ENCODE measurements at places on chromosomes 3 and 15.

DNA sequence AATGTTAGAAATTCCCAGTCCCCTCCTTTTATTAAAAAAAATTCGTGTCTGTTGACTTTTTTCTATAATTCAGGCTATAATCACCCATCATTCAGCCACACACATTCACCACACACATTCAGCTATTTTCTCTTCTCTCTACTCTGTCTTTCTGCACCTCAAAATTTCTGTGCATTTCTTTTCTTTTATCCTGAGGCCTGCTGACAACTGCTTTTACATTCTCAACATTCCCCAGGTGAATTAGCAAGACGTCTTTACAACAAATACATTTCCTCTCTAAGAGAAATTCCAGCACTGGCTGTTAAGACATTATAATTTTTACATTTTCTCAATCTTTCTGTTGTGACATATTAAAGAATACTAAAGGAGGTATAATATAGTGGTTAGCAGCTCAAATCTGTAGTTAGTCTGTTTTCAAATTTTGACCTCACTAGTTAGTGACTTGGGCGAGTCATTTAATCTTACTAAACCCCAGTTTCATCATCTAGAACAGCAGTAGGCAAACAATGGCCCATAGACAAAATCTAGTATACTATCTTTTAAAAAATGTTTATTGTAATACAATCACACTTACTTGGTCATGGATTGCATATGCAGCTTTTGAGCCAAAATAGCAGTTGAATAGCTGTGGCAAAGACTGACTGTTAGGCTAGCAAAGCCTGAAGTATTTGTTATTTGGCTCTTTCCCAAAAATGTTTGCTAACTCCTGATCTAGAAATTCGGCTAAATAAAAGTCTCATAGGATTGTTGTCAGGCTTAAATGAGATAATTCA is 350.7 kb downstream of the NSUN3 start:
- DNase-seq = no peak

GRCh38 chr3:17749281-17749680 is 6.8 kb upstream of the TBC1D5 start:
- DNase-seq = no peak

- DNase-seq = no peak
Observed at GRCh38 chr3:15794842-15795650, 2.7 kb downstream of the ANKRD28 start.

DNA sequence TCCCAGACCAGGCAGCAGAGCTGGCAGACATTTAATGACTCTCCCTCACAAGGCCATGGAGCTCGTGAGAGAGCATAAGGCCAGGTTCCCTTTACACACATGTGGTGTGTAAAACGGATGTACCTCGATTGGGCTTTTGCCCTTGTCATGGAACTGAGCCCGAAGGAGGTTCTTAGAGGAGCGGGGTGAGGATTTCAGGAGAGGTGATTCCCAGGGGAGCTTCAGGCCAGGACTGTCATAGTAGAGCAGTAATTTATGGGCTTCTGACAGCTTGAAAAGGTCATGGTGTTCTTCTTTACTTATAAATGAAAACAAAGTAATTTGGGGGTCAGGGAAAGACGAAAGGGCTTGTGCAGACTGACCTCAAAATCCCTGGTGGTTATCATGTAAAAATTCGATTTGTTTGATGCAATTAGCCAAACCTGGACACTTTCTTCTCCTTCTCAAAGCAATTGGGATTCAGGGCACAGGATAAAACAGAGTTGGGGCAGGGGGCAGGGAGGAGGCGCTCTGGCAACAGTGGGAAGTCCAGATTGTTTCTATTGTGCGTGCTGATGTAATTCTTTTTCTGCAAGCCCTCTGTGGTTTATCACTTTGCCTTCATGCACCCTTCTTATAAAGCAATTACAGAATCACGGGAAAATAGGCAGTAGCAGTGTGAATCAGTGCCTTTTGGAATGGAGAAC is 51.0 kb downstream of the CACNA1D start:
- DNase-seq = no peak

GRCh38 chr3:189902230-189903186 is 218.2 kb downstream of the P3H2 start:
- DNase-seq = no peak

DNA sequence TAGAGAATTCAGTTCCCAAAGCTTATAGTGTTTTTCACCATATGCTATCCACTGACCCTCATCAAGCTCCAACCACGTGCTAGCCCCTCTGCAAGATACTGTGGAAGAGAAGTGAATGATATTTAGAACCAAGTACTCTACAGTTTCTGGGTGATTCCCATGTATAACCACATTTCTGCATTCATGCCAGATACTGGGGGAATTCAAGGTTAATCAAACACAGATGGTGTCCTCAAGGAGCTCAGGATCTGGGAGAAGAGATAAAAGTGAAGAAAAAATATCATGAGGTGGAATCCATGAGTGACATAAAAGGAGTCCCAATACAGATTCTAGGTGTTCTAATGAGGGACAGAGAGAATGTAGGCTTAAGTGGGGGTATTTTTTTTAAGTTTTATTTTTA is 195.8 kb downstream of the FHIT start:
- DNase-seq = no peak

DNA sequence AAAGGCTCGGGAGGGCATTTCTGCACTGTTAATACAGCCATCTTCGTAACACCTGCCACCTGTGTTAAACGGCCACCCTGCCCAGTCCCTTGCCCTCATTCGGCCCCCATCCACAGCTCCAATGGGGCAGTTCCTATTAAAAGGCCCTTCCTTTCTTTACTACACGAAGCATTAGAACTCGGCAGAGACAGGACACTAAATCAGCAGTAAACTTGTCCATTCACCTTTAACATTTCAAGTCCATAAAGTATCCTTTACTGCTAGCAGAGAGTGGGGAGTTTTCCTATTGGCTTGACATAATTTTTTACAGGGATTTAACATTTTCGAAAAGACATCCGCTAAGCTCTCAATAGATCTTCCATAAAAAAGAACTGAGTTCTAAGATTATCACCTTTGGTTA is 76.3 kb downstream of the LRRN1 start:
- DNase-seq = no peak

GRCh38 chr15:66046751-66047150 is 177.5 kb downstream of the RAB11A start:
- DNase-seq = peak; percentile 40

DNA sequence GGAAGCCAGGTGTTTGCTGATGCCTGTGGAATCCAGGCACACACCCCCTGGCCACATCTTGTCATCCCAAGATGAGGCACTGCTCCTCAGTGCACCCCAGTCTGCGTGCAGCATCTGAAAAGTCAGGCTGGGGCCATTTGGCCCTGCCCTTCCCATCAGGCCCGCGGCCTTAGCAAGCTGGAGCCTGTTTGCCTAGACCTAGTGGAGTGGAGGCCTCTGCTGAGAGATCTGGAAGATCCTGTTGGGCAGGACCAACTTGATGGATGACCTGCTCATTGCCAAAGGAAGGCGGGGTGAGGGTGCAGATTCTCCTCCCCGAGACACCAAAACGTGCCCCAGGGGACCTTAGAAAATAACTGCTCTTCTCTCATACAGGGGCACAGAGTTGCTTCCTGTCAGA is 220.2 kb downstream of the SHQ1 start:
- DNase-seq = no peak

DNA sequence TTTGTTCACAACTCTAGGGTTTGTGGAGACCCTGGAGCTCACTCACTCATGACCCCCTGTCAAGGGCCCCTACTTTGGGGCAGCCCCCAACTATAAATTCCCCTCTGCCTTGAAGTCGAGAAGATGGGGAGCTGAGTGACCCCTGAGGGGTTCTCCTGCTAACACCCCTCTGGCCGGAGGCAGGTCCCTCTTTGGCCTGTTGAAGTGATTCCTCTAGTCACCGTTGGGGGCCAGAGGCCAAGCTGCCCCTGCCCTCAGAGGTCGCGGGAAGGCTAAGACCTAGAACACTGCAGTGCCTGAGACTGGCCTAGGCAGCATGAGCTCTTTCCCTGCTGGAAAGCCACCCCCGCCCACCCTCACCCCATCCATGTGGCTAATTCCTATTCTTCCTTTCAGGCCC is 15.4 kb upstream of the SKOR1 start:
- DNase-seq = no peak

GRCh38 chr15:65309882-65310418 is 5.5 kb downstream of the RNU5B-1 start:
- no peak for DNase-seq

DNA sequence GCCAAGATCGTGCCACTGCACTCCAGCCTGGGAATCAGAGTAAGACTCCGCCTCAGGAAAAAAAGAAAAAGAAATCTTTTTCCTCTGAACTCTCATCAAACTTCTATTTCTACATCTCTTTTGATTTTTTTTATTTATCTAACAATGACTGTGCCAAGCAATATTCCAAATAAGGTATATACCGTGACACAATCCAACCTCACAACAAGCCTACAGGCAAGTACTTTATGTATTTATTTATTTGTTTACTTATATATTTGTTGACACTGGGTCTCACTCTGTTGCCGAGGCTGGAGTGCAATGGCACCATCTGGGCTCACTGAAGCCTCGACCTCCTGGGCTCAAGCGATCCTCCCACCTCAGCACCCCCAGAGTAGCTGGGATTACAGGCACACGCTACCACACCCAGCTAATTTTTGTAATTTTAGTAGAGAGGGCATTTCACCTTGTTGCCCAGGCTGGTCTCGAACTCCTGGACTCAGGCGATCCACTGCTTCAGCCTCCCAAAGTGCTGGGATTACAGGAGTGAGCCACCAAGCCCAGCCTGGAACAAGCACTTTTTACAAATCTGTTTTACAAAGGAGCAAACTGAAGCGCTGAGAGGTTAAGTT is 94.9 kb upstream of the CHD2 start:
- no peak for DNase-seq

Measured in GM20000 (cell line).